ENCODE measurements at places on chromosomes 11 and 22.

- H3K27me3 ChIP-seq: no peaks in the 10 kb centered on the region
- no peak overlapping the region for H3K4me3 ChIP-seq
- no peak for DNase-seq
These were observed 16.9 kb upstream of the PEX26 start for GRCh38 chr22:18060646-18061620.

- H3K27me3 ChIP-seq: no peaks in the 10 kb centered on the region
- no peak for DNase-seq
- no peaks in the 10 kb centered on the region for H3K36me3 ChIP-seq
These were observed 270.5 kb upstream of the CHORDC1 start for GRCh38 chr11:90493379-90493778.

DNA sequence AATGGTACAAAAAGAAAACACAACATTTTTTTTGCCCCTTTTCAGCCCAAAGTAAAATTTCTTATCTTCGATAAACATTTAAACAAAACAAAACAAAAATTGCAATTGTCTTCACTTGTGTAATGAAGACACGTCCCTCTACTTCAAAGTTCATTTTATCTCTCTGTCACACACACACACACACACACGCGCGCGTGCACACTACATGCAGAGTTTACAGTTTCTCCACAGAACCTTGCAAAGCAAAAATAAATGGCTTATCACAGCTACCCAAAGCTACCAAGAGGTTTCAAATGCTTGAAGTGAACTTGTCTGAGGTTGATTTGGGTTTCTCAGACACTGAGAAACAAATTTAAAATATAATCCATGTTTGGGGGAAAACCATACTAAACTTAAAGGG, 72.3 kb downstream of the ETS1 start:
- H3K27ac ChIP-seq: peak overlapping the region; percentile 21
- H3K27me3 ChIP-seq: no peaks in the 10 kb centered on the region
- no peaks in the 10 kb centered on the region for H3K4me1 ChIP-seq
- no peak for DNase-seq
- H3K36me3 ChIP-seq: no peaks in the 10 kb centered on the region

DNA sequence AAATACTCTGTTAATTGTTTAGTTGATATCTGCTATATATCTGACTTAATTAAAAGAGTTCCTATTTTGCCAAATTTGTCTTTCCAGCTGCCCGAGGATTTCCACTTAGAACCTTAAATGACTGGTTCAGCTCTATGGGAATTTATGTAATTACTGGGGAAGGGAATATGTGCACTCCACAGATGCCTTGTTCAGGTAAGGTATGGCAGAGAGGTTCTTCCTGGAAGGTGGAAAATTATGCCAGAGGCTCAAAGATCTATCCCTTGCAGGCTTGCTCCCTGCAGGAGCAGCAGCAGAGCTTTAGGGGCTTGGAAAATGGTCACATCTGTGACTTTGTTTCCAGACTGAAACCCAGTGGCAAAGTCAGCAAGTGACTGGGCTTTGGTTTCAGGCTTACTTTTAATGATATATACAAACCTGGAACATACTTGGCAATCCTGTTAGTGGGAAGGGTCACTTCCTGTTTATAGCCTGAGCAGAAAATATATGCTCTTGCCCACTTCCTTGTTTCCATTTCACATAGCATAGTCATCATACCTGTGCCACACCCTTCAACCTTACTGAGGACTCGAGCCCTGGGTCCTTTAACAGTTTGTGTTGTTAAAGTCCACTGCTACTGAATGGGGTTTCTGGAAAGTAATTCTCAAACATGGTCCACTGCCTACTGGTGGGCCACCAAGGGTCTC, 23.7 kb downstream of the WBP2NL start:
- H3K27ac ChIP-seq: no peak overlapping the region
- no peaks in the 10 kb centered on the region for H3K27me3 ChIP-seq
- H3K4me1 ChIP-seq: no peaks in the 10 kb centered on the region
- no peaks in the 10 kb centered on the region for H3K36me3 ChIP-seq
- DNase-seq: no peak

DNA sequence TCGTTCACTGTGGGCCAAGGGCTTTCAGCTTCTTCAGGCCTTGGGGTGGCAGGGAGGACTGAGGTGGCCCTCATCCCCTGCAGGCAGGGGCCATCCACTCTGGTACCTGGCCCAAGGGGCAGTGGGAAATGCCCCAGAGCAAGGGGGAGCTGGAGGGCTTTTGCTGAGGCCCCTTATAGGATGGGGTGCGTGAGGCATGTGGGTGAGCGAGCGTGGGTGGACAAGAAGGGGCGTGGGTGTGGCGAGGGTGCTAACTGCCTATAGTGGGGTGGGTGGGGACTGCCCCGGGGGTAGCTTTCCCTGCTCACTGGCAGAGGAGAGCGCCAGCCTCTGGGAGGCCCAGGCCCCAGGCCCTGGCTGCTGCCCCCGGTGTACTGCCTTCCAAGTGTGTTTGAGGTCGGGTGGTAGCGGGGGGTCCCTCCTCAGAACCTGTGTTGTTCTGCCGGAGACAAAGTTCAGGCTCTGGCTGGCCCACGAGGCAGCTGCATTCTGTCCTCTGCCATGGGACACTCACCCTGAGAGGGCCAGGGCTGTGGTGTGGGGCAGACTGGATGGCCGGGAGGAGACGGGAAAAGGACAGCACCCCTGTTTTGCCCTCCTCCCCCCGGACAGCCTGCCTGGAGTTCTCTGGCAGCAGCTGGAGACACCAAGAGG, 3.4 kb downstream of the FLRT1 start:
- no peak for DNase-seq
- no peak overlapping the region for H3K27ac ChIP-seq
- no peaks in the 10 kb centered on the region for H3K36me3 ChIP-seq
- H3K4me3 ChIP-seq: no peak overlapping the region
- H3K4me1 ChIP-seq: peaks cover 3% of the 10 kb centered on the region
- no peaks in the 10 kb centered on the region for H3K27me3 ChIP-seq

DNA sequence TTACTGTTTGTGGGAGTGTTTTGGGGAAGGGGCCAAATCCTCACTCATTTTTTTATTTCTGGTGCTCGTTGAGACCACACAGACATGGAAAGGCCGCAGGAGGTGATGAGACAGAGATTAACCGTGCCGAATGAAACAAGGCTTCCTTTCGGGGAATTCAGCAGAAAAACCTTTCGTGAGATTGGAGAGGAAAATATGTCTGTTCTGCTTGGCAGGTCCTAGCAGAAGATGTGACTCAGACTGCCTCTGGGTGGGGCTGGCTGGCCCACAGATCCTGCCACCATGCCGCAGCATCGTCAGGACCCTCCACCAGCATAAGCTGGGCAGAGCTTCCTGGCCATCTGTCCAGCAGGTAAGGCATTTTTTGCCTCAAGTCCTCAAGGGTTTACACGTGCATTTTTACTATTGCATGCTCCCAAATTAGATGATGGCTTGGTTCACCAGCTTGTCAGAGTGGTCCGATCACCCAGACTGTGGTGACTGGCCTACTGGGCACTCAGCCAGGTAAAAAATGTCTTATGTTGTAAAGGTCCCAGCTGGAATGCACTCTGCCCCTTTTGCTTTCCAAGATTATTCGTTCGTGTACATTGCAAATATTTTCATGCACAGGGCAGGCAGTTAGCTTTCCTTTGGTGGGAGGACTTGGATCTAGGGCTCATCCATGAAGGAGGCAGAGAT, 1.5 kb downstream of the DDB2 start:
- DNase-seq: no peak
- no peaks in the 10 kb centered on the region for H3K27me3 ChIP-seq
- peak overlapping the region; percentile 63 for H3K4me3 ChIP-seq
- H3K27ac ChIP-seq: peak overlapping the region; percentile 32
- no peaks in the 10 kb centered on the region for H3K36me3 ChIP-seq
- H3K4me1 ChIP-seq: peaks cover 25% of the 10 kb centered on the region

DNA sequence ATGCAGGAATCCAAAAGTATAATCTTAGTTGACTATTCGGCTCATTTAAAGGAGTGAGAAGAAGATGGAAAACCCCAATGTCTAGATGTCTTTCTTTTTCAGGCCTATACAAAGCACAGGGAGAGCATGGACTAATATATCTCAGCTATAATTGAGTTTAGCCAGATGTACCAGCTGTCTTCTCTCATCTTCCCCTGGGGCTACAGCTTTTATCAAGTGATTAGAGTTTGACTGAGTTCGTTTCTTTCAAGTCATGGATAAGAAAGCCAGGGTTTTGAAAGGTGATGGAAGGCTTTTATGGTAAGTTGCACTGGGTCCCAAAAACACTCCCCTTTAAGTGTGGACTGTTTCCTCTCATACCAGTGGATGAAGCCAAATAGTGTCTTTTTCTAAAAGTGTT, 1172.8 kb upstream of the TENM4 start:
- H3K4me3 ChIP-seq: no peak overlapping the region
- H3K27me3 ChIP-seq: no peaks in the 10 kb centered on the region
- no peak for DNase-seq
- no peaks in the 10 kb centered on the region for H3K36me3 ChIP-seq

GRCh38 chr11:71519546-71519945, 7.5 kb upstream of the KRTAP5-7 start:
- H3K27ac ChIP-seq: no peak overlapping the region
- no peaks in the 10 kb centered on the region for H3K36me3 ChIP-seq
- DNase-seq: no peak

- peak overlapping the region; percentile 58 for H3K4me3 ChIP-seq
- H3K36me3 ChIP-seq: peaks cover 2% of the 10 kb centered on the region
- H3K4me1 ChIP-seq: peaks cover 10% of the 10 kb centered on the region
- H3K27me3 ChIP-seq: no peaks in the 10 kb centered on the region
- DNase-seq: no peak
These were observed 68.1 kb upstream of the BID start for GRCh38 chr22:17842386-17842785.

DNA sequence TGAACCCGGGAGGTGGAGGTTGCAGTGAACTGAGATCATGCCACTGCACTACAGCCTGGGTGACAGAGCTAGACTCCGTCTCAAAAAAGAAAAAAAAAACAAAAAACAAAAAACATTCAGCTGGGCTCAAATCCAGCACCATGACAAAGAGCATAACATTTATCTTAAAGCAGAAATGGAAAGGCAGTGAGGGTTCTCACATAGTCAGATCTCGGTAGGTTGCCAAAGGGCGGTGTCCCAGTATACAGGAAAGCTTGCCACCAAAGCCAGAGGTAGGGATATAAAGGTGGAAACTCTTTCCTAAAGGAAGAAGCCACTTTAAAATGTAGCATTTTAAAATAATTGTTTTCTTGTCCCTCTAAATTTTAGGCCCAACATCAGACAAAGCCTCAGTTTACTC, 22.4 kb upstream of the CAPRIN1 start:
- H3K36me3 ChIP-seq: no peaks in the 10 kb centered on the region
- no peak for DNase-seq
- no peaks in the 10 kb centered on the region for H3K27me3 ChIP-seq
- H3K27ac ChIP-seq: no peak overlapping the region

GRCh38 chr11:134508219-134508990, 96.4 kb upstream of the B3GAT1 start:
- no peaks in the 10 kb centered on the region for H3K27me3 ChIP-seq
- no peaks in the 10 kb centered on the region for H3K4me1 ChIP-seq
- DNase-seq: no peak

DNA sequence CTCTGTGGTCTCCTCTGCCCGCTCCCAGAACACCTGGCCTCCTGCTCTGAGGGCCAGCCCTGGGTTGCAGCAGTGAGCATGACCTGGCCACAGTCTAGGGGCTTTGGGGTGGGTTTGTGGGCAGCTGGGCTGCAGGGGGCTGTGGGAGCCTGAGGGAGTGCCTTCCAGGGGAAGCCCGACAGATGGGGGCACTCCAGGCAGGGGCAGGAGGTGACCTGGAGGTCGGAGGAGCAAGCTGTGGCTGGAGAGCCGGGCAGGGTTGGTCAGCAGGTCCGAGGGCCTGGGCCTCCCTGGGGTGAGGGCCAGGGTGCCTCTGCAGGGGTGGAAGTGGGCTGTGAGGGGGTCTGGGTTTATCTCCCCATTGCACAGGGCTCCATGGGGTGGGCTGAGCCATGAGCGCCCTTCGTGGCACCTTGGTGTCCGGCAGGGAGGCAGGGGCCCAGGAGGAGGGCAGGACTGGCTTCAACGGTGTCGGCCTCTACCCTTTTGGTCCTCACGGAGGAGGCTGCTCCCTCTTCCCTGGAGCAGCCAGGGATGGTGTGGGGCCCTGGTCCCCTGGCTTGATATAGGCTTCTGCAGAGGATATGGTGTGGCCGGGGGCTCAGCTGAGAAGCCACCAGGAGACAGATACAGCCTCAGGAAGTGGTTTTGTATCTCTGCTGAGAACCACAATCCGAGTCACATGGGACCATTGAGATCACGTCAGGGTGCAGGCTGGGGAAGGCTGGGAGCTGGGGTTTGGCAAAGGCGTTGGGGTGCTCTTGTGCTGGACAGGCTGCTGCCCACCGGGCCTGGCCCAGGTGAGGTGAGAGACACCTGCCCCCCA, 22.3 kb downstream of the KCNQ1 start:
- no peaks in the 10 kb centered on the region for H3K36me3 ChIP-seq
- H3K27ac ChIP-seq: no peak overlapping the region
- H3K4me1 ChIP-seq: no peaks in the 10 kb centered on the region
- no peaks in the 10 kb centered on the region for H3K27me3 ChIP-seq
- DNase-seq: no peak
- H3K4me3 ChIP-seq: no peak overlapping the region

- H3K4me3 ChIP-seq: no peak overlapping the region
- no peak overlapping the region for H3K27ac ChIP-seq
- DNase-seq: no peak
- H3K27me3 ChIP-seq: no peaks in the 10 kb centered on the region
- H3K36me3 ChIP-seq: no peaks in the 10 kb centered on the region
These were observed 86.1 kb downstream of the GRM5 start for GRCh38 chr11:88979641-88980040.

DNA sequence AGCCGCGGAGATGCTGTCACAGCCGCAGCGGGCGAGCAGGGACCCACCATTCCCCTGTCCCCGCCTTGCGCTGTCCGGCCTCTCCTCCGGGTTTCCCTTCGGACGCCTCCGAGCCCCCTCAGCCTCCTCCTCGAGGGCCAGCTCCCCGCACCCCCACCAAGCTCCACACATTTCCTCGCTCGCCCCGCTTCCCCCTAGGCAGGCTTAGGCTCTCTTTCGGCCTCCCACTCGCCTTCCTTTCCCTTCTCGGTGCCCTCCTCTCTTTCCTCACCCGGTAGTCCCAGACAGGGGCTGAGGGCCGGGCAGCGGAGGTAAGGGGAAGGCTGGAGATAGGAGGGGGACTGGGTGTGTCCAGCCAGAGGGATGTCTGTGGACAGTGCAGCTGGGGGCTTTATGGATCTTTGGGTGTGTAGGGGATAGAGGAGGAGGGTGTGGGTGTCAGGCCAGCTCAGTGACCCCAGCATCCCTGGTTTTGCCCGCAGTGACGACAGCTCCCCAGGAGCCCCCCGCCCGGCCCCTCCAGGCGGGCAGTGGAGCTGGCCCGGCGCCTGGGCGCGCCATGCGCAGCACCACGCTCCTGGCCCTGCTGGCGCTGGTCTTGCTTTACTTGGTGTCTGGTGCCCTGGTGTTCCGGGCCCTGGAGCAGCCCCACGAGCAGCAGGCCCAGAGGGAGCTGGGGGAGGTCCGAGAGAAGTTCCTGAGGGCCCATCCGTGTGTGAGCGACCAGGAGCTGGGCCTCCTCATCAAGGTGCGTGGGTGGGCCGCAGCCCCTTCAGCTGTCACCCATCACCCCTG, 1.6 kb downstream of the KCNK4 start:
- peaks cover 2% of the 10 kb centered on the region for H3K27me3 ChIP-seq
- peaks cover 12% of the 10 kb centered on the region for H3K4me1 ChIP-seq
- H3K36me3 ChIP-seq: no peaks in the 10 kb centered on the region
- no peak overlapping the region for H3K27ac ChIP-seq

GRCh38 chr22:42764895-42765363, 44.3 kb upstream of the A4GALT start:
- no peaks in the 10 kb centered on the region for H3K4me1 ChIP-seq
- no peaks in the 10 kb centered on the region for H3K27me3 ChIP-seq
- H3K36me3 ChIP-seq: no peaks in the 10 kb centered on the region
- H3K4me3 ChIP-seq: no peak overlapping the region
